Large intestine (tissue), 12 donors: ENCODE measurements at places on chromosomes 16 and 17. TPM values are rescaled to one million over a fixed set of nuclear protein-coding genes. Genes with fewer than 3 reads are reported as not detected.

- peaks cover 26% of the 10 kb centered on the region for H3K27me3 ChIP-seq
- H3K27ac ChIP-seq, result no peak overlapping the region
- H3K36me3 ChIP-seq, result no peaks in the 10 kb centered on the region
- DNase-seq, result no peak
- H3K4me1 ChIP-seq, result no peaks in the 10 kb centered on the region
- no peak overlapping the region for H3K4me3 ChIP-seq
Measured at GRCh38 chr17:41486809-41487530, 2.7 kb downstream of the KRT36 start.

- no peak overlapping the region for H3K4me3 ChIP-seq
- DNase-seq, result no peak
- H3K36me3 ChIP-seq, result peaks cover 13% of the 10 kb centered on the region
- H3K27me3 ChIP-seq, result no peaks in the 10 kb centered on the region
- no peak overlapping the region for H3K27ac ChIP-seq
- H3K4me1 ChIP-seq, result peaks cover 8% of the 10 kb centered on the region
Measured at GRCh38 chr16:69863401-69864281, 87.5 kb upstream of the CLEC18A start.

DNA sequence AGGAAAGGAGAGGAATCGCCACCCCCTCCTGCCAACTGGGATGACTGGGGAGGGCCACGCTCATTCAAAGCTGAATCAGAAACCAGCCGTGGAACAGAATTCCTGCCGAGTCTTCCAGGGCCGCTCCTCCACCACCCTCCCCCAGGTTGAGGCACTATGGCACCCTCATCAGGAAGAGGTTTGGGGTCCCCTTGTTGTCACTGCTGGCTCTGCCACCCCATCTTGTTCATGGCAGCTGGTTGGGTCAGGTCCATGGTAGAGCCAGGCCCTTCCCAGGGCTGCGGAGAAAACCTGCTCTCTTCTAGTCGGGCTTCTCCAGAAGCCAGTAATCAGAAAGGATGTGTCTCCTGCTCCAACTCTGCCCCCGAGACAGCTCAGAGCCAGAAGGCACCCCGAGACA is 41.8 kb downstream of the KCNJ12 start:
- no peak overlapping the region for H3K4me3 ChIP-seq
- H3K27me3 ChIP-seq, result no peaks in the 10 kb centered on the region
- H3K27ac ChIP-seq, result no peak overlapping the region

- no peaks in the 10 kb centered on the region for H3K36me3 ChIP-seq
- H3K27me3 ChIP-seq, result peaks cover 3% of the 10 kb centered on the region
- H3K27ac ChIP-seq, result no peak overlapping the region
- DNase-seq, result no peak
Measured at GRCh38 chr17:51362811-51363585, 102.7 kb downstream of the UTP18 start.

- no peak overlapping the region for H3K4me3 ChIP-seq
- DNase-seq, result no peak
- no peaks in the 10 kb centered on the region for H3K4me1 ChIP-seq
- H3K27me3 ChIP-seq, result no peaks in the 10 kb centered on the region
Measured at GRCh38 chr16:48471435-48471834, 86.2 kb upstream of the SIAH1 start.

DNA sequence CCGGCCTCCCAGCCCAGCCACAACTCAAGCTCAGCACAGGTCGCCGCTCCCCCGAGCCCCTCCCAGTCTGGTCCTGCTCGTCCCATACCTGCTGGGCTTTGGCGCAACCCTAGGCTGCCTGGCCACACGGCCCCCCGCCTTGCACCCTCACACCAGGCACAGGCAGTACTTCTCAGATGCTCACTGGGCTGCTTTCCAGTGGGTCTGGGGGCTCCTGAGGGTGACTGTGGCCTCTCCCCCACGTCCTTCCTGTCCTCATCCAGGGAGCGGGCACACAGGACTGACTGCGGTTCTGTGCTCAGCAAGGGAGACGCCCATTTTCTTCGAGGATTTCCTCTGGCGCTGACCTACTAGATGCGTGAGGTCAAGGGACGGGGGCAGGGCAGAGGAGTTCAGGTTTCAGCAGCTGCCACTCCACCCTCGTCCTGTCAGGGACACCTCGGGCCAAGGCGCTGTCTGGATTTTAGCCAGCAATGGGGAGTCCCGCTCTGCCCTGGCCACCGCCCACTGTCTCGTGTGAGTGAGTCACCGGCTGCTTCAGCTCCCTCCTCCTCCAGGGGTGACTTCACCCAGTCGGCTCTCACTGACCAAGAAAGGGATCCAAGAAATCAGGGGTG is 115.8 kb downstream of the NPIPB11 start:
- peak overlapping the region; percentile 85 for H3K27ac ChIP-seq
- H3K4me1 ChIP-seq, result peaks cover 51% of the 10 kb centered on the region
- DNase-seq, result peak; percentile 94
- H3K4me3 ChIP-seq, result peak overlapping the region; percentile 35
- H3K27me3 ChIP-seq, result no peaks in the 10 kb centered on the region

DNA sequence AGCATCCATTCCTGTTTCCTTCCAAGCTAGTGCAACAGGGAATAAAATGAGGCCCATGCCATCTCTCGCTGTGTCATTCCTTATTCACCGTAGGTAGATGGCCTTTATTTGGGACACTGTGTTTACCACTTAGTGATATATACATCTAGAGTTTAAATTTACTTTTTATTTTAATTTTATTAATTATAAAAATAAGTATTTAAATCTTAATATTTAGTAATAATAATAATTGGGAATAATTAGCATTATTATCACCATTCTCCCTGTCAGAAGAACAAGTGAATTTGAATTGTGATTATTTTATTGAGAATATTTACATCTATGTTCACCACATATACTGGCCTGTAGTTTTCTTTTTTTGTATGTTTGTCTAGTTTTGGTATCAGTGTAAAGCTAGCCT is 692.9 kb upstream of the KIF2B start:
- no peaks in the 10 kb centered on the region for H3K4me1 ChIP-seq
- no peaks in the 10 kb centered on the region for H3K36me3 ChIP-seq
- no peaks in the 10 kb centered on the region for H3K27me3 ChIP-seq
- DNase-seq, result no peak
- H3K27ac ChIP-seq, result no peak overlapping the region

DNA sequence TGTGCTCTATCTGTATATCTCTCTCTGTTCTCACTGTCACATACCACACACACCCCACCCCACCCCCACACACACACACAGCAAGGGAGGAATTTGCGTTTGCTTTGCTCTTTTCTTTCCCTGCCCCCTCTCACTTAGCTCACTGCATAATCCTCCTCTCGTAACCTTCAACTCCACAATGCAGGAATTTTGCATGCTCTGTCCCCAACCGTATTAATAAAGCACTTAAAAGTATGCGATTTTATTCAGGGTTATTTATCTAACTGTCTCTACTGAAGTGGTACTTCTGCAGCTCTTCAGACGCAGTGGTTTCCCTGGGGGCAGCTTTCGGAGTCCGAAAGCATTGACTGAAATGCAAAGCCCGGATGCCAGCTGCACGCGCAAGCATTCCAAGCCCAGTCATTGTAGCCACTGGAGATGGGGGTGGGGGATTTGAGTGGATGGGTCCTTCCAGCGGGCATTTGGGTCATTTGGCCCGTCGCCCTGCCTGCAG is 105.4 kb upstream of the RBFOX1 start:
- H3K36me3 ChIP-seq, result no peaks in the 10 kb centered on the region
- H3K4me1 ChIP-seq, result no peaks in the 10 kb centered on the region
- no peak overlapping the region for H3K4me3 ChIP-seq
- no peaks in the 10 kb centered on the region for H3K27me3 ChIP-seq
- DNase-seq, result no peak

GRCh38 chr17:66717641-66718058 is 117.3 kb upstream of the CACNG5 start:
- DNase-seq, result no peak
- peaks cover 3% of the 10 kb centered on the region for H3K36me3 ChIP-seq
- no peak overlapping the region for H3K27ac ChIP-seq
- H3K4me1 ChIP-seq, result peaks cover 8% of the 10 kb centered on the region

DNA sequence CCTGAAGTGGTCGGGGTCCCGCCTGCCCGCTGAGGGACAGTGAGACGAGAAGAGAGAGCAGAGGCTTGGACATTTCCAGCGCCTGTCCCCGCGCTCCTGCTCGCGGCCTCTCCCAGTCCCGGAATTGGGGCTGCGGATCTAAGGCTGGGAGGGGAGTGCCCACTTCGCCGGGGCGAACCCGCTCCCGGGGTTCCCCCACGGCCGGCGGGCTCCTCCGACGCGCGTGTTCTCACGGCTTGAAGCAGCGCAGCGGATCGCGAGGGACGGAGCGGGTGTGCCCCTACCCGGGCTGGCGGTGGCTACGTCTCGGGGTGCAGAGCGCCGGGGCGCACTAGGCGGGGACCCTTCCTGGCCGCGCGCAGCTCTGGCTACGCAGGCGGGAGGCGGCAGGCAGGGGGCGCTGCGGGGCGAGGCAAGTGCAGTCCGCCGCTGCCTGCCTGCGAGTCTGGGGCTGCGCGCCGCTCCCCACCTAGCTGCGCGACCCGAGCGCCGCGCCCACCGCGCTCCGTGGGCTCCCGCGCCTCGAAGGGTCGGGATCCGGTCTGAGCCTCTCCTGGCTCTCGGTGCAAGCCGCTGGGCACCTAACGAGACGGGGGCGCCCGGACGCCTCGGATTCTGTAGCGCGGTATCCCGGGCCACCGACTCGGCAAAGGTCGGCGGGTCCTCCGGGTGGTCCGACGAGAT is 1.2 kb downstream of the NGFR start:
- H3K27me3 ChIP-seq, result peaks cover 83% of the 10 kb centered on the region
- no peaks in the 10 kb centered on the region for H3K36me3 ChIP-seq
- H3K4me1 ChIP-seq, result peaks cover 26% of the 10 kb centered on the region
- peak; percentile 56 for DNase-seq

- H3K4me3 ChIP-seq, result no peak overlapping the region
- H3K27me3 ChIP-seq, result no peaks in the 10 kb centered on the region
- DNase-seq, result no peak
- no peaks in the 10 kb centered on the region for H3K4me1 ChIP-seq
- H3K27ac ChIP-seq, result no peak overlapping the region
Measured at GRCh38 chr17:59149051-59149450, 5.9 kb downstream of the SKA2 start.

The CBLN1 gene
- polyA plus RNA-seq, result 1.8 TPM

The PIK3R5 gene
- polyA plus RNA-seq, result 3.2 TPM

The NPIPA8 gene
- polyA plus RNA-seq, result 0.21 TPM

The TMED6 gene
- 3.6 TPM for polyA plus RNA-seq

The PPP4C gene
- 97.9 TPM for polyA plus RNA-seq
